ENCODE measurements at places on chromosomes 4 and X.

DNA sequence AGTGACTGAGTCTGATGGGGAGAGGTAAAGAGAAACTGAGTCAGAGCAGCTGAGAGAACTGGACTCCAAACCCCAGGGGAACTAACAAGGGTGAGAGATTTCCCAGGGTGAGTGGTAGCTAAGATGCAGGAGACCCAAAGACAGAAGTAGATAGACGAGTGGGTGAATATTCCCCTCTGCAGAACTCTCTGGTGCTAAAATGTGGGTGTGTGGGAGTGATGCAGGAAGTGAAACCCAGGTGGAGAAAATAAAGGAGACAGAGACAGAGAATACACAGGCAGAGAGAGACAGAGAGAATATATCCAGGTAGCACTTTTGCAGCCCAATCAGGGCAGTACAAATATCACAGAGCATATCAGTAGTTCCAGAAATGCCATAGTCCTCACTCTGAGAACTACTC lies 212.5 kb upstream of the ZIC3 start:
- H3K27me3 ChIP-seq = no peaks in the 10 kb centered on the region
- H3K27ac ChIP-seq = no peak overlapping the region
- no peaks in the 10 kb centered on the region for H3K36me3 ChIP-seq
- no peaks in the 10 kb centered on the region for H3K4me1 ChIP-seq
- no peak overlapping the region for H3K4me3 ChIP-seq

DNA sequence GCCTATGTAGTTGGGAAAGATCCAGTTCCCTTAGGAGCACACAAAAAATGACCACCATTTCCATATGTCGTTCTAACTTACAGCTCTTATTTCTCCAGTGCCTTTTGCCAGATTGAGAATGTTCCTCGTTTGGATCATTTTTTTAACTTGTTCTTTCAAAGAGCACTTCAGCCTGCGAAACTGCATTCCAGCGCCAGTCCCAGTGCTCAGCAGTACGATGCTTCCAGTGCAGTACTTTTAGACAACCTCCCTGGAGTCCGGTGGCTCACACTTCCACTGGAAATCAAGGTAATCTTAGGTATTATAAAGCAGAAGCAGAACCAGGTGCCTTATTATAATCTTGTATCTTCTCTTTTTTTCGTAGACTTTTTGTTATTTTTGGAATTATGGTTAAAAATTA lies 42.6 kb upstream of the SLC25A31 start:
- DNase-seq = no peak
- no peaks in the 10 kb centered on the region for H3K27me3 ChIP-seq
- H3K36me3 ChIP-seq = peaks cover 3% of the 10 kb centered on the region
- no peak overlapping the region for H3K27ac ChIP-seq

DNA sequence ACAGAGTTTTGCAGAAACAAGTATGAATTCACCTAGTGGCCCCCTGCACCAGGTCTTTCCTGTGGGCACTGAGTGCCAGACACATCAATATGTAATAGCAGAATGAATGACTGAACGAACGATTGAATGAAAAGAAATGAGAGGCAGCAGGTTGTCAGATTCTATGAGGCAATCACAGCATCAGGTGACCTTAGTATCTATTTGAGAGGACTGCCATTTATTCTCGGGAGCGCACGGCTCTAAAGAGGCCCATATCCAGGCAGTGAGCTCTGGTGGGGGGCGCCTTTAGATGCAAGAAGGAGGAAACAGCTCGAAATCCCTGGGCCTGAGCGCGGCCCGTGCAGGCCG lies 528 bp upstream of the SLC25A4 start:
- H3K4me1 ChIP-seq = peaks cover 9% of the 10 kb centered on the region
- peak overlapping the region; percentile 75 for H3K27ac ChIP-seq
- no peaks in the 10 kb centered on the region for H3K27me3 ChIP-seq
- peak overlapping the region; percentile 73 for H3K4me3 ChIP-seq

DNA sequence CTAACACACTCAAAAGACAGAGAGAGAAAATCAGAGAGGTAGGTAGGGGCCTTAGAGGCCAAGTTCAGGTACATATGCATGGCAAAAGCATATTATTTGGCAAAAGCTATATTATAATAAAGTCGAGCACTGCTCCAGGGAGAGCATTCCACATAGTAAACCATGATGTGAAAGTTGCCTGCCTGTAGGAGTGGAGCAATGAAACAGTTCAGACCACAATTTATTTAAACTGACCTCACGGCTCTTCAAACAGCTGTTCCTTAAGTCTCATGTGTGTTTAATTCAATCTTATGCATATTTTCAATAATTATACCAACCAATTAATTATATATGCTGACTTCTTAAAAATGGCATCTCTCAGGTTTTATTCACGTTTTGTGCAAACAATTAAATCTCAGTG lies 3.3 kb downstream of the RFC1 start:
- H3K27ac ChIP-seq = no peak overlapping the region
- peaks cover 20% of the 10 kb centered on the region for H3K4me1 ChIP-seq
- no peaks in the 10 kb centered on the region for H3K27me3 ChIP-seq
- no peak for DNase-seq
- H3K4me3 ChIP-seq = no peak overlapping the region

GRCh38 chr4:36471903-36472302 lies 190.5 kb downstream of the DTHD1 start:
- H3K27me3 ChIP-seq = no peaks in the 10 kb centered on the region
- no peaks in the 10 kb centered on the region for H3K36me3 ChIP-seq
- no peak overlapping the region for H3K27ac ChIP-seq
- no peak overlapping the region for H3K4me3 ChIP-seq
- no peak for DNase-seq

DNA sequence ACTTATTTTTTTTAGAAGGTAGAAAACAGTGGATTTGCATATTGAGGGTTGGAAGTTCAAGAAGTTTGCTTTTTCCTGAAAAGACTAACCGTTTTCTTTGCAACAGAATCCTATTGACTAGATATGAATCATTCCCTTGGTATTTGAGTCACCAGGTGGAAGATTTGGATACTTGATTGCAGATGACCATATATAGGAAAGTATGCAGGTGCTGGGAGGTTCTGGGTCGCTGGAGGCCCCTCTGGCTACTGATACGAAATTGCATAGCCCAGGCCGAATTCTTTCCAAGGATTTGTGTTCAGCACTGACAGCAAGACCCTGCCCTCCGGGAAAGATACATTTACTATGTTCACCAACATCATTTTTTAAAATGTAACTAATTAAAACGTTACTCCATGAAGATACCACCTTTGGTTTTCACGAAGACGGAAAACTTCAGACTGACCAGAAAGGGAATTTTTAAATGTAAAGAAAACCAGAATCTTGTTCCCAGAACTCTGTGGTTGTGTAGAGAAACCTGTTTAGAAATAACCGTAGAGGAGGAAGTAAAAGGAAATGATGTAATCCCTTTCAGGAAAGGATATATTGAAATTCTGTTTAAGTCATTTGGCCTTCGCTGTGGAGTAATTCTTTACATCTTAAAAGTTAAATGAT lies 946 bp downstream of the ANXA3 start:
- no peak for DNase-seq
- H3K4me1 ChIP-seq = peaks cover 11% of the 10 kb centered on the region
- H3K27me3 ChIP-seq = no peaks in the 10 kb centered on the region
- H3K4me3 ChIP-seq = peak overlapping the region; percentile 78

DNA sequence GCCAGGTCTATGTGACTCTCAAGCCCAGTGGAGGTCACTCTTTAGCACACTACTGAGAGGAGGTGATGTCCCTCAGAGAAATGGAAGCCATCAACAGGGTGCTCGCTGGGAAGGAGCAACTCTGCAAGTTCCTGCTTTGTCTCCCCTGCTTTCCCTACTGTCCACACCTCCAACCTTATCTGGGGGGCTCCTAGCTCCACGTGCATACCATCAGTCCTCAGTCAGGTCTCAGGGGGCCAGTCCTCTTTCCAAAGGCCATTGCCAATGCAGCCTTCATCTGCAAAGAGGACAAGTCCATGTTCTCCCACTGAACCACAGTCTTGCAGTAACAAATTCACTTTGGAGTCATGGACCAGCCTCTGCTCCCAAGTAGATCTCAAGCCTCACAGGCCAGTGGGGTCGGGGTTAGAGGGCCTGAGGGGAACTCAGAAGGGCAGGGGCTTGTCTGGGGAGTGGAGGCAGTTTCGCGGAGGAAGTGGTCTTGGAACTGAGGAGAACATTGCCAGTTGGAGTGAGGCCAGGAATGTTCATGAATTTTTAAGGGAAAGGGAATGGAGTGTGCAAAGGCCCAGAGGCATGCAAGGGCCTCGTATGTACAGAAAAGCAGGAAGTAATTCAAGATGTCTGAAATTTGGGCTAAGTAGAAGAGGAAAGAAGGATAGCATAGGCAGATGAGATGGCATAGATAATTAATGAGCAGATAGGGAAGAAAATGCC lies 8.9 kb downstream of the RTL5 start:
- no peaks in the 10 kb centered on the region for H3K27me3 ChIP-seq
- DNase-seq = no peak
- peak overlapping the region; percentile 85 for H3K27ac ChIP-seq
- peaks cover 30% of the 10 kb centered on the region for H3K4me1 ChIP-seq
- H3K36me3 ChIP-seq = no peaks in the 10 kb centered on the region
- H3K4me3 ChIP-seq = no peak overlapping the region

GRCh38 chr4:48450740-48451139 lies 32.4 kb upstream of the SLC10A4 start:
- no peak overlapping the region for H3K4me3 ChIP-seq
- H3K36me3 ChIP-seq = no peaks in the 10 kb centered on the region
- H3K27me3 ChIP-seq = no peaks in the 10 kb centered on the region
- no peaks in the 10 kb centered on the region for H3K4me1 ChIP-seq

DNA sequence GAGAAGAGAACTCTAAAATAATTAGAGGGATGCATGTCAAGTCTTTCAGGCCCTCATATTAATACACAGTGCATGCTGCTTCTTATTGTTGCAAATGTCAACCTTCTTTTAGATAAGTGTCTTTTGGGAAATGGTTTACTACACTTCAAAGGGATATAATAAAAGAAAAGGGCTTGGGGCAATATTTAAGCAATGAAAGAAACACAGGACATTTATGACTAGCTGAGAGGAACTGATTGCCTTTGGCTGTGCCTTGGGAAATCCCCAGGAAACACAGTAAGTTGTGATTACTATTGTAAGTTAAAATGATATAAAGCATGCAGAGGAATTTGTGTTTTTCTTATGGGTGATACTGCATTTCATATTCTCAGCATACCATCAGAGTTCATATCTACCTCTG lies 1036.2 kb upstream of the GRID2 start:
- H3K36me3 ChIP-seq = no peaks in the 10 kb centered on the region
- no peak overlapping the region for H3K4me3 ChIP-seq
- no peaks in the 10 kb centered on the region for H3K4me1 ChIP-seq
- no peaks in the 10 kb centered on the region for H3K27me3 ChIP-seq

DNA sequence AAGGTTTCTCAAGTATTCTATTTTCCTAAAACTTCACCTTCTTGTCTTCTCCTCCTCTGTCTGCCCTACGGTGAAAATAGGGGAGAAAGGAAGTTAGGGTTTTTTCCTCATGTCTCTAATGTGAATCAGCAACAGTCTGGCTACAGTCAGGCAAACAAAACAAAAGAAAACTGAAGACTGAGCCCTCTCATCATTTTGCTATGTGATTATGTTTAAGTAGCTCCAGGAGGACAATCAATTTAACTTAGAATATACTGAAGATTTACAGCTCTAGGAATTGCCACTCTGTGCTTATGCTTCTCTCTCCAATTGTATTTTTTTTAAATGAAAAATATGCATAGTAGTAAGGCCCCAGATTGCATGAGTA lies 316.2 kb downstream of the GPAT3 start:
- no peak overlapping the region for H3K27ac ChIP-seq
- no peaks in the 10 kb centered on the region for H3K27me3 ChIP-seq
- no peak overlapping the region for H3K4me3 ChIP-seq
- no peaks in the 10 kb centered on the region for H3K4me1 ChIP-seq
- no peaks in the 10 kb centered on the region for H3K36me3 ChIP-seq

DNA sequence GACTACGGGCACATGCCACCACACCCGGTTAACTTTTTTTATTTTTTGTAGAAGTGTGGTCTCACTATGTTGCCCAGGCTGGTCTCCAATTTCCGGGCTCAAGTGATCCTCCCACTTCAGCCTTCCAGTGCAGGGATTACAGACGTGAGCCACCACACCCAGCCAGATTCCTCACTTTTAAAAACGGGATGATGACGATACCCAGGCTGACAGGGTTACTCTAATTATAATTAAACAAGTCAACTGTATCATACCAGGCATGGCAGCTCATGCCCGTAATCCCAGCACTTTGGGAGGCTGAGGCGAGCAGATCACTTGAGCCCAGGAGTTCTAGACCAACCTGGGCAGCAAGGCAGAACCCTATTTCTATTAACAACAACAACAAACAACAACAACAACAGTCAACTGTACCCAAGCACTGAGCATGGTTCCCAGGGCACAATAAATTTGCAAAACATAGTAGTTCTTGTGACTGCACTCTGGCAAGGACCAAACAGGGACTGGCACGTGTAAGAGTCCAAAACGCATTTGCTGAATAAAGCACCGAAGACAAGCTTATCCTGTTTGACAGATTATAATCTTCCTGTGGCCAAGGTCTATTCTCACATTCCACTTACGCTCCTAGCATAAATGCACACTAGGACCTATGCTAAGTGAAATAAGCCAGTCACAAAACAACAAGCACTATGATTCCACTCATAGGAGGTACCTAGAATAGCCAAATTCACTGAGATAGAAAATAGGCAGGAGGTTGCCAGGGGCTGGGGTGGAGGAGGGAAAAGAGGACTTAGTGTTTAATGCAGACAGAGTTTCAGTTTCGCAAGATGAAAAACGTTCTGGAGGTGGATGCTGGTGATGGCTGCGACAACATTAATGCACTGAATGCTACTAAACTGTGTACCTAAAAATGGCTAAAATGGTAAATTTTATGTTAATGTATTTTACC lies 77.5 kb downstream of the IRF2 start:
- peaks cover 48% of the 10 kb centered on the region for H3K4me1 ChIP-seq
- no peak overlapping the region for H3K27ac ChIP-seq
- H3K27me3 ChIP-seq = no peaks in the 10 kb centered on the region
- no peak for DNase-seq
- peaks cover 23% of the 10 kb centered on the region for H3K36me3 ChIP-seq

GRCh38 chr4:92304606-92305005 lies 840 bp downstream of the GRID2 start:
- DNase-seq = no peak
- H3K4me3 ChIP-seq = peak overlapping the region; percentile 72
- peaks cover 9% of the 10 kb centered on the region for H3K27me3 ChIP-seq
- peaks cover 16% of the 10 kb centered on the region for H3K4me1 ChIP-seq
- H3K27ac ChIP-seq = no peak overlapping the region
- no peaks in the 10 kb centered on the region for H3K36me3 ChIP-seq

DNA sequence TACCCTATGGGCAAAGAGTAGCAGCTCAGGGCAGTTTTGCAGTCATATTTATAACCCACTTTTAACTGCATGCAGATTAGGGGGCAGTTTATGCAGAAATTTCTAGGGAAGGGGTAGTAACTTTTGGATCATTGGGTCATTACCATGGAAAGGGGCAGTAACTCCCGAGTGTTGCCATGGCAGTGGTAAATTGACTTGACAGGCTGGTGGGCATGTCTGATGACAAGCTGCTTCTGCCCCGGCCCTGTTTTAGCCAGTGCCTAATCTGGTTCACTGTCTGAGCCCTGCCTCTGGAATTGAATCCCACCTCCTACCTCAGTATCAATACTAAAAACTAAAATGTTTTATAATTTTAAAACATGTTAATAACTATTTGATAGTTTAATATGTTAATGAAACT lies 362.1 kb upstream of the ATOH1 start:
- H3K36me3 ChIP-seq = no peaks in the 10 kb centered on the region
- no peak overlapping the region for H3K27ac ChIP-seq
- H3K27me3 ChIP-seq = no peaks in the 10 kb centered on the region
- H3K4me3 ChIP-seq = no peak overlapping the region
- DNase-seq = no peak
